ENCODE measurements at places on chromosomes 11 and 22.

GRCh38 chr11:34311126-34311525 lies 46.7 kb downstream of the ABTB2 start:
- DNase-seq: no peak

GRCh38 chr22:17343766-17344165 lies 25.5 kb upstream of the CECR2 start:
- DNase-seq: no peak

- peak; percentile 63 for DNase-seq
These were observed 14.3 kb downstream of the BLID start for GRCh38 chr11:122101625-122102291.

DNA sequence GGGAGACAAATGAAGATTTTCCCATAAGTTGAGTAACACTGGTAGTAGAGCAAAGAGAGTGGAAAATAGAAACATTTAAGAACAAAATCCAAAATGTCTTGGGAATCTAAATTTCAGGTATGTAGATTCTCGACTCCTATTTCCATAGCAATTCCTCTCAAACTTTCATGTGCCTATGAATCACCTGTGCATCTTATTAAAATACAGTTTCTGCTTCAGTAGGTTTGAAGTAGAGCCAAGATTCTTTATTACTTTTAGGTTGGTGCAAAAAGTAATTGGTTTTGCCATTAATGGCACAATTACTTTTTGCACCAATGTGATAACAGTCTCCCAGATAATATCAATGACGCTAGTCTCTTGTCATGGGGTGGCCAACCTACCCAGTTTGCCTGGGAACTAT lies 115.3 kb upstream of the SLC5A12 start:
- no peak for DNase-seq

- peak; percentile 87 for DNase-seq
These were observed 74.0 kb upstream of the PHF21B start for GRCh38 chr22:45083659-45084305.

DNA sequence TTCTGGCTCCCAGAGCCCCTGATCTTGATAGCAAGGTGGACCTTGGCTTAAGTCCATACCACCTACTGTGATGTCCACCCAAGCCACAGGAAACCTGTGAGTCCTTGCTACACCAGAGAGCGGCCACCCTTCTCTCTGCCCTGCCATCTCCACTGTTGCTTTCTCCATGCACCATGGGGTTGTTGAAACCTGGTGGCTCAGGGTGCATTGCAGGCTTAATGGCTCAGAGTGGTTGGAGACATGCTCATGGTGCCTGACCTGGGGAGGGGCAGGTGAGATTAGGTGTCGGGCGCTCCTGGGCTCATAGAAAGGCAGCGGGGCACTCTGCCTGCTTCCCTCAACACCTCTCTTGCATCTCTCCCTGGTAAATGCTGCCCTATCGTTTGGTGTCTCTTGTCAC lies 25.0 kb upstream of the CACNG2 start:
- DNase-seq: no peak

GRCh38 chr11:113201054-113201818 lies 113.1 kb upstream of the TTC12 start:
- DNase-seq: no peak
